Fibroblast of gingiva (primary cell): ENCODE measurements at places on chromosomes 12 and 14.

- DNase-seq, result no peak
Observed at GRCh38 chr12:48454667-48455066, 17.7 kb upstream of the ANP32D start.

DNA sequence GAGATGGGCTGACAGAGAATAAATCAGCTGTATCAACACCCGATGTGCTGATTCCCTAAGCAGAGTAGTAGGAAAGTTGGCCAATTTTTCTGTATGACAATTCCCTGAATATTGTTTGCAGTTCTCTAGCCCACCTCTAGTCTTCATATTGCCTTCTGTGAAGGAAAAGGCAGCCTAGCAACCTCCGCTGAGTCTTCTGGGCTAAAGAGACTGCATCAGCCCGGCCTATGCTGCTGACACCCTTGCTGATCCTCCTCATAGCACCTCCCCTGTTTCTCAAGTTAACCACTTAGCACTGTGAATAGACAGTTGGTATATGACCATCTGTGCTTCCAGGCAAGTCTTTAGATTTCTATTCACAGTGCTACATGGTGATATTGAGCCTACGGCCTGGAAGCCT is 161.1 kb upstream of the EGLN3 start:
- no peak for DNase-seq

- DNase-seq, result peak; percentile 4
Observed at GRCh38 chr12:53805067-53805466, 53.3 kb upstream of the CISTR start.

GRCh38 chr12:39755478-39755877 is 135.9 kb upstream of the ABCD2 start:
- no peak for DNase-seq

GRCh38 chr12:31387466-31387865 is 61.5 kb upstream of the SINHCAF start:
- no peak for DNase-seq

DNA sequence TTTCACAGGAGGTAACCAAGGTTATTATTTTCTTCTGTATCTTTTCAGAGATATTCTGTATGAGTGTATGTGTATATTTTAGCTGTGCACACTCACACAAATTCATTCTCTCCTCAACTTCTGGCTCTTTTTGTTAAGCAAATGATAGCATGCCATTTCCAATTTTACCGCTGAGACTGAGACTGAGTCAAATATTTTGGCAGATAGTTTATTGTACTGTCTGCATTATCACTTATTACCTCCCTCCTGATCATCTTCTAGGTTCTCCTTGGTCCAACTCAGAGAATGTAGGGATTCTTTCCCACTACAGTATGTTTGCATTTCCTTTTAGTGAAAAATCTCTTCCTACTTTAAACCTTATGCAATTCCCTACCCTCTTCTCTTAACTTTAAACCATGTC is 33.3 kb downstream of the DACT1 start:
- no peak for DNase-seq

DNA sequence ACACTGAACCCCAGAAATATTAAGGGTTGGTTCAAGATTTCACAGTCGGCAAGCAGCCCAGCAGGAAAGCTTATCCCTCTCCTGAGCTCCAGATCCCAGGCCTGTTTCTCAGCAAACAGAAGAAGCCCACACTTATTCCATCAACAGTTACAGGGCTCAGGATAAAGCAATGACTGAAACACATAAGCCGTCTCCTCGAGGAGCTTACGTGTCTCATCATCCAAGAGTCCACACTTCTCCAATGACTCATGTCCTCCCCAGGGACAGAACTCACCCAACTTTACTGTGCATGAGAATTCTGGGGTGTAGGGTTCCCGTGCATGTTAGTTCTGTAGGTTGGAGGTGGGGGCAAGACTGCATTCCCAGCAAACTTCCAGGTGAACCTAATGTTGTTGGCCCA is 31.2 kb downstream of the GSC start:
- no peak for DNase-seq

DNA sequence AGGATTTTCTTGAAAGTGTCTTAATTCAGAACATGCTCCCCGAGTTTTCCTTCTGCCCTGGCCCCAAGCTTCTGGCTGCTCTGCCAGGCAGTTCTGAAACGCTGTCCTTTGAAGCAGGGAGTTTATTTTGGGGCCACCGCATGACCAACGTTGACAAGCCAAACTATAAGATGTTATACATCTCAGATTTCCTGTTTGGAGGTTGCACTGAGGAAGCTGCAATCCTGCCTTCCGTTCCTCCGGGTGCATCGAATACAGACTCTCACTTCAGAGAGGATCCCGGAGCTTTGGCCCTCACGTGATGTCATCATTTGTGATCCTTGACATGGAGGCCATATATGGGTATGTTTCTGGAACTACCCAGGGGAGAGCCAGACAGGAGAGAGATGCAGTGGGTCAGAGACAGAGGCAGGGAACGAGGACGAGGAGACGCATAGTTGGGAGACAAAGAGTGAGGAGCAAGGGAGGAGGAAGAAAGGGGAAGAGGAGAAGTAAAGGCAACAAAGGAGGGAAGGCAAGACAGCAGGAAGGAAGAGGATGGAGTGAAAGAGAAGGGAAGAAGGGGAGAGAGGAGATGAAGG is at the start of gene ASB2:
Gene ASB2, minus strand, starts transcription at position 94 of the 581 bp plus-strand sequence. CDS start 12,031 bp downstream, outside the sequence.
- DNase-seq, result no peak

DNA sequence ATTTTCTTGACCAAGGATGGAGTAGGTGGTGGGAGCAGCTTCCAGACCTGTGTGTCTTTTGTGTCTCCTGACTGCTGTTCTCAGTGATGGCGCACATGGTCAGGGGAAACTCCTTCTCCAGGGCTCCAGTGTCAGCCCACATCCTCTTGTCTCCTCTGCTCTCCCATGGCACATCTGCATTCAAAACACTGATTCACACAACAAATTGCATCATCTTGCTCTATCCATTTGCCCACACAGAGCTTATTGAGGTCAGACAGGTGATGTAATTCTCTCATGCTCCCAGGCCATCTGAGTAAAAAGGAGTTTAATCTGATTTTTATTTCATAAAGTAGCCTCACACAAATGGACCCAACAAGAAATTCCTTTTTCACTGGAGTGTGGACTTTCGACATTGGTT is 21.8 kb upstream of the TMEM132C start:
- no peak for DNase-seq
